Sciatic nerve (tissue), 2 donors: ENCODE measurements at places on chromosomes 4 and X. TPM values are rescaled to one million over a fixed set of nuclear protein-coding genes. Genes with fewer than 3 reads are reported as not detected.

DNA sequence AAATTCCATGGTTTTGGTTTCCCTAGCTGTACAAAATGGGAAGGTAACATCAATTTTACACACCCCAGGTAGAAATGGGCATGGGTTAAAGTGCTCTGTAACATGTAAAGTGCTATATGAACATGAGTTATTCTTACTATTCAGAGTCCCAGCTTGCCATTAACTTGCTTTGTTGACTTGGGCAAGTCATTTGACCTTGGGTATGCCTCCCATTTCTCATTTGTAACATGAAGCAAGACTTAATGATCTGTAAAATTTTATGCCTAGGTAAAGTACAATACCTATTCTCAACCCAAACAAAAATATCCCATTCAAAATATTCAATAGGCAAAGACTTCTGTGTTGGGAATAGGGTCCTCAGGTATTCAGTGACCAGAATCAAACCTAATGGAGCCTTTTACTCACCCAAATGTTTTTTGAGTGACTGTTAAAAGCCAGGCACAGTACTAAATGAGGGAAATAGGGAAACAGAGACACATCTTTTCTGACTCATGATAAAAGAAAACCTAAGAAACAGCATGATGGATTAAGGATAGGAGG, 126.6 kb downstream of the SH3RF1 start:
- DNase-seq, result no peak

- DNase-seq, result no peak
Measured at GRCh38 chrX:13923845-13924244, 105.8 kb downstream of the GEMIN8 start.

- DNase-seq, result peak; percentile 63
Measured at GRCh38 chr4:41594432-41594831, 56.5 kb downstream of the LIMCH1 start.

GRCh38 chr4:138627096-138627495, 384.9 kb upstream of the SLC7A11 start:
- DNase-seq, result no peak

GRCh38 chrX:15877380-15877779, 22.8 kb upstream of the AP1S2 start:
- DNase-seq, result no peak

DNA sequence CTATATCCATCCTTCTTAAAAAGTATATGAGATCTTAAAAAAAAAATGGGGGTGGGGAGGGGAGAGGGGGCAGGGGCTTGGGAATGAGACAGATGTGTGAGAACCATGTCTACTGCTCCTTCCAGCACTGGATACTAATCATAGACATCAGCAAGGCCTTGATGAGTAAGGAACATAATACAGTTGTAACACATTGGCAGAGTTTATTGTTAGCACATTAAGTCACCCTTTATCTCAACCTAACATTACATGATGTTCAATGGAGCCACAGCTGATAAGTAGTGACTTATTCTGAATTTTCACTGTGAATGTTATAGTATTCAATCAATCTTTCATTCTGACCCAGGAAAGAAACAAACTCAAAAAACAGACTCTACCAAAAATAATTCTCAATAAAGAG, 47.3 kb upstream of the KCNE5 start:
- DNase-seq, result no peak

DNA sequence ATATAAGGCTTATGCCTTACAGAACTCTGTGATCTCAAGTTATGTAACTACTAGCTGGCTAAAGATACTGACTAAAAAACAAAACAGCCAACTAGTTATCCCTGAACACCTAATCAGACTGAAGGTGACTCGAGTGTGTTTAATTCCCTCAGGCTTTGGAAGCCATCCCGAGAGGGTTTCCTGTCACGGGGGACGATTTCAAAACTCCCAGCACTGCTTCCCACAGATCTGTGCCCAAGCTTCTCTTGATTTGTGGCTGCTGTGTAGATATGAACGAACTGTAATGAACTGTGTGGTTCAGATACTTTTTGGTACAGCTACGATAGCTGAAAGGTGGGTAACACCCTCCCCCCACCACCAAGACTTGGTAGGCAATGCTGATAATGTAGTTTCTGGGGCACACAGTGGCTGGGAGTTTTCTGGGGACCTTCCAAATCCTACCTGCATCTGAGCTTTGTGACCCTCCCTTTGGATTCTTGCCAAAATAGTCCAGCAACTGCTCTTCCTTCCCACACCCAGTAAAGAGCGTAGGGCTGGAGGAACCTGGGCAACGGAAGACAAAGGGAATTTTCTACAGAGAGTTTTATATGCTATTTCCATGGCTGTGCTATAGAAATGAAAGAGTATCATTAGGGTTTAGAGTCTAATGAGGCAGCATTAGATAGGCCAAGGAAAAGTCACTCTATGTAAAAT, 148.8 kb downstream of the MGST2 start:
- no peak for DNase-seq

DNA sequence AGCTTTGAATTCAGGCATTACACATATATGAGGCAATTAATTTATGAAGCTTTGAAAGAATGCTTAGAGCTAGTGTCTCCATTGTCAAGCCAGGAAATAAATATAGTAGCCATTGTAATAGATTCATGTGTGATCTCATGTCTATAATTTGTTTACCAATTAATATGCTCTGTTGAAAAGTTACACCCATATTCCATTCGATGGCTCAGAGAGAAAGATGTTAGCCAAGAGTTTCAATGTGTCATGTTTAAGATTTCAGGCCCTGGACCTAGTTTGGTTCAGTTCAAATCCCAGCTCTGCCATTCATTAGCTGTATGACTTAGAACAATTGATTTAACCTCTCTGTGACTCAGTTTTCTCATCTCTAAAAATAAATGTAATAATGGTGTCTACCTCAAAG, 263.3 kb downstream of the SNCA start:
- DNase-seq, result no peak

DNA sequence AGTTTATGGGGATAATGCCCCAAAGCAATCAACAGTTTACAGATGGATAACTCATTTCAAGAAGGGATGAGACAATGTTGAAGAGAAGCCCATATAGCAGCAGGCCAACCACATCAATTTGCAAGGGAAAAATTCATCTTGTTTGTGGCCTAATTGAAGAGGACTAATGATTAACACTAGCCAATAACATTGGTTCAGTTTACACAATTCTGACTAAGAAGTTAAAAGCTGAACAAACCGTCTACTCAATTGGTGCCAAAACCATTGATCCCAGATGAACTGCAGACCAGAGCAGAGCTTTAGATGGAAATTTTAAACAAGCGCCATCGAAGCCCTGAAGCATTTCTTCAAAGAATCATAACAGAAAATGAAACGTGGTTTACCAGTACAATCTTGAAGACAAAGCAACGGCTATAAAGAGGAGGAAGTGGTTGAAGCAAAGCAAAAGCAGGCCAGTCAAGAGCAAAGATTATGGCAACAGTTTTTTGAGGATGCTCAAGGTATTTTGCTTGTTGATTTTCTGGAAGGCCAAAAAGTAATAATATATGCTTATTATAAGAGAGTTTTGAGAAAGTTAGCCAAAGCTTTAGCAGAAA, 20.5 kb upstream of the BLTP1 start:
- no peak for DNase-seq

DNA sequence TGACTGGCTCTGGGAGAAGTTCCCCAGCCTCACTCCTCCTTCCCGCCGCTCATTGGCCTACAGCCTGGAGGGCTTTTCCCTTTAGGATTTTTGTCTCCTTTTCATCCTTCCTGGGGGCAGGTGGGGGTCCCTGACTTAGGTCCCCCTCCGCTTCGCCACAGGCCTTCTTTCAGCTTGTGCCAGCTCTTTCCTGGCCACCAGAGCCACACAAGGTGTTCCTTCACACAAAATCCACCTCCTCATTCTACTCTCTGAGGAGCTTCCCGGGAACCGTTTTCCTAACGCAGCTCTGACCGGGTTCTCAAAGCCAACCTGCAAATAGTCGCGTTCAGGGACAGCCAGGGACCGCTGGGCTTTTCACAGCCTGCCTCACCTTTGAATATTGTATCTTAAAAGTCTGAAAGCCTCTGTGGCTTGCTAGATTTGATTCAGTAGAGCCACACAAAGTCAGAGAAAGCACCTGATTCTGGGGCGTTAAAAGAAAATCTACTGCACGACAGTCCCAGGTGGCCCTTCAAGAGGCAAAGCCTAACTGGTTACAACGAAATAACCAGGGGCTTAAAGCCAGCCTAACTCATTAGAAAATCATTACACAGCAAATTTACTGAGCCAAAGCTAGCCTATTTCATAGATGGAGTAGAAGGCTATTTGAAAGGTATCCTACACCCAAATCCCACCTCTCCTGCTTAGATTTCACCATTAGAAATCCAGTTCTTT, 731 bp upstream of the GPC3 start:
- DNase-seq, result no peak

DNA sequence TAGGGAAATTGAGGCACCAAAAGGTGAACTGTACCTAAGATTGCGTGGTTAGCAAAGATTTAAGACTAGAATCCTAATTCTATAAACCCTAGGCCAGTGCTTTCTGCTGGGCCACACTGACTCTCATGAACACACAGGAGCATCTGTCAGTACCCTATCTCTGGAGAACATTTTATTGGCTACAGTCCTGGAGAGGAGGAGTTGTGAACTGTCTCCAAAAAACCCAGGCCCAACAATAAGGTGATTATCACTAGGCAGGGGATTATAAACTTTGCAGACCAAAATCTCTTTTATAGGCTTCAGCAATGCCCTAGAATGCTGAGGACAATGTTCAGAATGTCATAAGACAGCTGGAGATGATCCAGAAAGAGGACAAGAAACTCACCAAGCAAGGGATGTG, 24.1 kb downstream of the OPHN1 start:
- no peak for DNase-seq

DNA sequence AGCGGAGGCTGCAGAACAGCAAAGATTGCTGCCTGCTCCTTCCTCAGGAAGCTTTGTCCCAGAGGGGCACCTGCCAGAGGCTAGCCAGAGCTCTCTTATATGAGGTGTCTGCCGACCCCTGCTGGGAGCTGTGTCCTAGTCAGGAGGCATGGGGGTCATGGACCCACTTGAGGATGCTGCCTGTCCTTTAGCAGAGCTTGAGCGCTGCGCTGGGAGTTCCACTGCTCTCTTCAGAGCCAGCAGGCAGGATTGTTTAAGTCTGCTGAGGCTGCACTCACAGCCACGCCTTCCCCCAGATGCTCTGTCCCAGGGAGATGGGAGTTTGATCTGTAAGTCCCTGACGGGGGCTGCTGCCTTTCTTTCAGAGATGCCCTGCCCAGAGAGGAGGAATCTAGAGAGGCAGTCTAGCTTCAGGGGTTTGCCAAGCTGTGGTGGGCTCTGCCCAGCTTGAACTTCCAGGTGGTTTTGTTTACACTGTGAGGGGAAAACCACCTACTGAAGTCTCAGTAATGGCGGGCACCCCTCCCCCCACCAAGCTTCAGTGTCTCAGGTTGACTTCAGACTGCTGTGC, 10.9 kb downstream of the DCK start:
- no peak for DNase-seq

- DNase-seq, result no peak
Measured at GRCh38 chrX:112359906-112360305, 277.3 kb upstream of the TRPC5 start.

GRCh38 chr4:20137176-20137575, 114.5 kb upstream of the SLIT2 start:
- no peak for DNase-seq

GRCh38 chrX:134780908-134781307, 122.6 kb upstream of the PLAC1 start:
- DNase-seq, result no peak

DNA sequence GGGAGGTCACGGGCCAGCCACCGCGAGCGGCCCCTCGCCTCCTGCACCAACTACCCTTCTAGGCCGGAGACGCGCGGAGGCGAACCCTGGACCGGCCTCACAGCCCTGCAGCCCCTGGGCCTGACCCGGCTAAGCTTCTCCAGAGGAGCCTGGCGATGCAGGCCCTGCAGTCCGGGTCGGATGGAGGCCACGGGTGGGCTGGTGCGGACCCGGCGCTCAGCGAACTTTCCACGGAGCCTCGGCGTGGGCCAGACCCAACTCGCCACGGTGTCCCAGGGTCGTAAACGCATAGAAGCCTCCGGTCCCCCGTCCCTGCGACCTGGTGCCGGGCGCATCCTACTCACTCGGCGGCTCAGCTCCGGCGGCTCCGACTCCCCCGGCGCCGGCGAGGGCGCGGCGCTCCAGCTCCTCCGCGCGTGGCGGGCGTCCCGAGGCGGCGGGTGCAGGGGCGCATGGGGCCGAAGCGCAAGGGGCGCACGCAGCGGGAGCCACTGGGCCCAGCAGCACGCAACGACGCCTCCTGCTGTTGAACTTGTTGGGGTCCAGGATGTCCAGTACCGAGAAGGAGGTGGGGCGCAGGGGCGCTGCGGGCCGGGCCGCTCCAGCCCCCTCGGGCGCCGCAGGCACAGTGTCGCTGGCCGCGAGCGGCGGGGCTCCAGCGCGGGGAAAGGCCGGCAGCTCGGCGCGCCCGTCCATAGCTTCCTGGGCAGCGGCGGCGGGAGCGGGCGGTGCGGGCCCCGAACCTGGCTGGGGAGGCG, 427 bp downstream of the NKX1-1 start:
- DNase-seq, result no peak

DNA sequence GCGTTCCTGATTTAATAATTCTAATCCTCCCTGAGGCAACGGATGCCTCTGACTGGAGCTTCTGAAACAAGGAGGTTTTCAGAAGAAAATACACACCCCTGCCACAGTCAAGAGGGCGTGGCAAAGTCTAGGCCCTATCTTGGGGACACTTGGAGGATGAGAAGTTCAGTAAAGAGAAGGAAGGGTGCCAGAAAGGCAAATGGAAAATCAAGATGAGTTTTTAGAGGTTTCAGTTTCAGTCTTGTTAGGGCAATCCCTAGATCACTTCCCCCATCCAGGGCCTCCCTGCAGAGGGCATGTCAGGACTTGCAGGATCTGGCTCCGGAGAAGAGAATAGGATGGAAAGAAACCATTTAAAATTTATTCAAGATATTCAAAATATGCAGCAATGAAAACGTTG, 28.5 kb upstream of the FGF2 start:
- peak; percentile 65 for DNase-seq

- no peak for DNase-seq
Measured at GRCh38 chrX:72576141-72576894, 3.7 kb upstream of the HDAC8 start.

DNA sequence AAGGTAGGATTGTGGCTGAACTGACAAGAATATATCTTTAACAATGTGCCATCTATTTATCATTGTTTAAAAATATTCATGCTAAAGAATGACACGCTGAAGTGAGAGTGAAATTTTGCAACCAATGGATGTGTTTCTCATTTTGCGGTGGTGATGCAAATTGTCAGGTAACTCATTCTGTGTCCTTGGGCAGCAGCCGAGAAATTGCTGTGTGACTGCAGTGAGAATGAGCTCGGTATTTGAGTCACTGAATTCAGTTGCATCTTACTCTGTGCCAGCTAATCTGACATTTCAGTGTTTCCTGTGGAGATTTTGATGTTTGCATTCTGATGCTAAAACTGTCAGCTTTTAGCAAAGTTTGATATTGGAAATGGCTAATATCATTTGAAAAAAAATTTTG, 28.1 kb downstream of the MCUB start:
- DNase-seq, result no peak

Gene NAP1L3
- 5.5 TPM for total RNA-seq

Gene ARSH
- not detected for total RNA-seq

Gene N4BP2
- 8.9 TPM for total RNA-seq

Gene TLR10
- total RNA-seq, result 1.6 TPM

Gene SSX2B
- total RNA-seq, result not detected

Gene SPARCL1
- 441 TPM for total RNA-seq

Gene PPP4R3C
- not detected for total RNA-seq
